ENCODE measurements at places on chromosomes 12 and 14. TPM values are rescaled to one million over a fixed set of nuclear protein-coding genes. Genes with fewer than 3 reads are reported as not detected.

The SYNDIG1L gene
- 0.21 TPM for polyA plus RNA-seq

The LRTM2 gene
- polyA plus RNA-seq: 0.37 TPM

The LTB4R2 gene
- 1.8 TPM for polyA plus RNA-seq

The SERPINA10 gene
- polyA plus RNA-seq: 0.78 TPM

The BIN2 gene
- 3.0 TPM for polyA plus RNA-seq

The LHX5 gene
- not detected for polyA plus RNA-seq

The RTL1 gene
- 0.03 TPM for polyA plus RNA-seq

DNA sequence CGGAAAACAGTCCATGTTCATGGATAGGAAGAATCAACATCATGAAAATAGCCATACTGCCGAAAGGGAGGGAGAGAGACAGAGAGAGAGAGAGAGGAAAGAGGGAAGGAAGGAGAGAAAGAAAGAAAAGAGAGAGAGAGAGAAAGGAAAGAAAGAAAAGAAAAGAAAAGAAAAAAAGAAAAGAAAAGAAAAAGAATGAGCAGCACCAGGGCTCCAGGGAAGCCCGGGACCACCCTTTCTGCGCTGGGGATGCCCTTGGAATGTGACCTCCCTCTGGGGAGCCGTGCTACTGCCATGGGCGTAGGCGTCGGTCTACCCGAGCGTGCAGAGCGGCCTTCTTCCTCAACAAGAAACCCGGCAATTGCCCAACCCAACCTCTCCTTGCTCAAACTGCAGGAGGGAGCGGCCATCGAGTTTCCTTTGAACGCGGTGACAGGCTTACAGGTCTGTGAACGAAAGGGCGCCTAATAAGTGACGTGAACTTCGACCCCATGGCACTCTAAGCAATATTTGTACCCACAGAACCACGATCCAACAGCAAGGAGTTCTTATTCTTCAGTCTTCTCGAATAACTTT, 16.9 kb downstream of the OR6S1 start:
- no peak for DNase-seq

GRCh38 chr12:41442896-41443295, 254.8 kb downstream of the PDZRN4 start:
- no peak for DNase-seq

- no peak for DNase-seq
These were observed 351.7 kb downstream of the TMEM121 start for GRCh38 chr14:105878125-105878524.

DNA sequence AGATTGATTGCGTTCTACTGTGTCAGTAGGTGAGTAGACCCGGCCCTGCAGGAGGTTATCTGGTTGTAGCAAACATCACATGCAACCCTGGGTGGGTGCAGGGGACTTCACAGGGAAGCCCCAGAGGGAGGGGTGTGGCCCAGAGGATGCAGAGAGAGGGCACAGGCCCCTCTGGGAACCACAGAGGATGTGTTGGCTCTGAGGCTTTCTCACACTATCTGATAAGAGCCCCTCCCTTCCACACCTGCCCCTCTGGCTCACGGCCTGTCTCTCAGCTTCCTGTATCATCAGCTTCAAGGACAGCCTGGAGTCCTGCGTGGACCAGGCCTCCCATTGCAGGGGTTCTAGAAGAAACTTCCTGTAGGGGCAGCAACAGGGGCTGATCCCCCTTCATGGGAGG, 101.9 kb downstream of the RIN3 start:
- DNase-seq: no peak

GRCh38 chr12:56011509-56012090, 9.2 kb upstream of the IKZF4 start:
- no peak for DNase-seq

GRCh38 chr14:22566845-22567244, 22.2 kb downstream of the DAD1 start:
- DNase-seq: no peak

DNA sequence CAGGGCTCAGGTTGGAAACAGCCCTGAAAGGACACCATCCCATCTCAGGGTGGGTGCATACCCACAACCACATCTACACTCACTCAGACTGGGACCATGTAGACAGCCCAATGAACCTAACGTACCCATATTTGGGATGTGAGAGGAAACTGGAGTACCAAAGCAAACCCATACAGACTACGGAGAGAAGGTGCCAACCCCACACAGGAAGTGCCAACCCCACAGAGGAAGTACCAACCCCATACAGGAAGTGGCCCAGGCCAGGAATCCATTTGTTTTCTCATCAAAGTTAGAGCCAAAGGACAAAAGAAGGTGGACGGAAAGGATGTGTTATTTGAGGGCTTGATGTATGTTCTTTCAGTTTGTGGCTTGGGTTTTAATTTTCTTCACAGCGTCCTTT, 19.5 kb upstream of the SPIC start:
- DNase-seq: no peak

GRCh38 chr12:39723831-39724230, 104.2 kb upstream of the ABCD2 start:
- DNase-seq: no peak

DNA sequence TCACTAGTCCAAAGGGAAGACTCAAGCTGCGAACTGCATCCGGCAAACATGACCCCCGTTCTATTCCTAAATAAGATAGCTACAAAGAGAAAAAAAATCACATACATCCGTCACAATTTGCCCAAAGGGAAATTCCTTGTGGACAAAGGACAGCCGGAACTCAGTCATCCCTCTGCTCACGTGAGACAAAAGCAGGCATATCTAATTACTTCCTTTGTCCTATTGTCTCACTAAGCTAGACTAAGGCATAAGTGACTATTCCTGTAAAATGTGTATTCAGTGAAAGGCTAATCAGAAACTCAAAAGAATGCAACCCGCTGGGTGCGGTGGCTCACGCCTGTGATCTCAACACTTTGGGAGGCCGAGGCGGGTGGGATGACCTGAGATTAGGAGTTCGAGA, 27.2 kb upstream of the NINJ2 start:
- DNase-seq: no peak

All from left renal cortex interstitium (tissue), 4 donors.